ENCODE measurements at places on chromosomes 7 and 10.

DNA sequence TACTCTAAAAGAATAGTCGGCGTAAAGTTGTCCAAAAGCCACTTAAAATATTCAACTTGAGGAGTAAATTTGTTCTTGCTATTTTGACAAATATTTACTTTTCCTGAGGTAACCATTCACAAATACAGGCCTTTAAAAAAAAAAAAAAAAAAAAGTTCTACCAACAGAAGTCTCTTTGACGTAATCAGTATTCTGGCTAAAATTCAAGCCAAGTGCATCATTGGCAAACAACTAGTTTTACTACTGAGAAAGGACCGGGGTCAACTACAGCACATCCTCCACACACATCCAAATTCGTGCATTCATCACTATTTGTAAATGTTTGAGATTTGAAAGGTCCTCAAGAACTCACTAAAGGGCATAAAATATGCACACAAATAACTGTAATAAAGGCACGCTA, 2.0 kb downstream of the OAT start:
- no peak for DNase-seq

DNA sequence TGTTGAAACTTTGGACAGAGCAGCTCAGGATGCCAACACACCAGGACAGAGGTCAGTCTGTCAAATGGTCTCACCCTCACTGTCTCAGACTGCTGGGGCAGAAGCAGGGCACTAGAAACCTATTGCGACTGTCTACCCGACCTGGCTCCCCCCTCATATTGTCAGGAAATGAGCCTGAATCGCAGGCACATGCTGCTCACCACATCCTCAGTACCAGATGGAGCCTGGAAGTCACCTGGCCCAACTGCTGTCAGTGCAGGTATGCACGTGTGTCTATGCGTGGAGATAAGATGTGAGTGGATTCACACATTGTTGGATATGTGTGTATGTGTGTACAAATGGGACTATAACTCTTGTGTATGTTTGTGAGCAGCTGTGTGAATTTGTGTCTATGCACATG, 3.2 kb upstream of the CDHR1 start:
- no peak for DNase-seq

DNA sequence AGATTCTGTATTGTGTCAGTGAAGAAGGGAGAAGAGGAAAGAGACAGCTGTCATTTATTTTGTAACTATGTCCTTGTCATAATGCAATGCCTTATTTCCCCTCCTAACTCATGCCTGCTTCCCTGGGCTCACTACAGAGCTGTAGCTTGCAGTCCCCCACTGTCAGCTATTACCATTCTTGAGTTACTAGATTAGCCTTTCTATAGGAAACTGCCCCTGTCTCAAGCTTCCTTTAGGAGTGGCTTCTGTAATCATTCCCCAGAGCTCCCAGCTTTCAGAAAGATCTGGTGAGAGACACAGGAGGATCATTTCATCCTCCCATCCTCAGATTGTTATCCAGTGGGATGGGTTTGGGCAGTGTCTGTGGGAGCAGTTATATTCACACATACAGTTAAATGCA, 32.4 kb upstream of the SMKR1 start:
- DNase-seq: no peak

GRCh38 chr7:131110297-131111080, 217.2 kb upstream of the MKLN1 start:
- no peak for DNase-seq

- DNase-seq: no peak
Measured at GRCh38 chr10:97179731-97180362, 5.9 kb downstream of the SLIT1 start.

DNA sequence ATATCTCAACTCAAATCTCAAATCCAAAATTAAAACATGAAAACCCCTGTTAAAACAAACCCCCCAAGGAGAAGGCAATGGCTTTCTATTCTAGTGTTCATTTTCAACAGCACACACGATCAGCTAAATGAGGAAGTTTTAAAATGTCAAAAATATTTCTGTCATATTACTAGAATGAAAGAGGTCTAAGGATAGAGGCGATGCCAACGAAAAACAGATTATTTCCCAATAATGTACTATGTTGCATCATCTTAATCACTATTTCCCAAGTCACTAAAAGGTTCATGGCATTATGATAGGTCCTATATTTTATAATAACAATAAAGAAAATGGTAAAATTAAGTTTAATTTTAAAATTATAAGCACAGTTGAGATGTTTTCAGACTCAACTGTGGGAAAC, 10.1 kb downstream of the CNOT4 start:
- no peak for DNase-seq

DNA sequence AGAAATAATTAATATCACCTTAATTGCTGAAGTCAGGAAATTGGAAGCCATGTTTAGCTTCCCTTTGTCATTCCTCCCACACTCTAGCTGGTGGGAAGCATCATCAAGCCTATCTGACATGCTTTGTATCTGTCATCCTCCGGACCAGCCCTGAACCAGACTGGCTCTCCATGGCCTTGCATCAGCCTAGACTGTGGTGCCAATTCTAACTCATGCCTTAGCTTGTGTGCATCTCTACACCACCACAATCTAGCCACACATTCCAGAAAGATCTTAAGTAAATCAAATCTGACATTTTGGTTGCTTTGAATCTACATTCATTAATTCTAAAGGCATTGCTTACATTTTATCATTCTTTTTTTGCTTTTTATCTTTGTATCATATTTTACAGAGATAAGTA, 196.4 kb upstream of the VSTM2A start:
- DNase-seq: no peak

- no peak for DNase-seq
Measured at GRCh38 chr7:82235713-82236112, 207.9 kb downstream of the CACNA2D1 start.

DNA sequence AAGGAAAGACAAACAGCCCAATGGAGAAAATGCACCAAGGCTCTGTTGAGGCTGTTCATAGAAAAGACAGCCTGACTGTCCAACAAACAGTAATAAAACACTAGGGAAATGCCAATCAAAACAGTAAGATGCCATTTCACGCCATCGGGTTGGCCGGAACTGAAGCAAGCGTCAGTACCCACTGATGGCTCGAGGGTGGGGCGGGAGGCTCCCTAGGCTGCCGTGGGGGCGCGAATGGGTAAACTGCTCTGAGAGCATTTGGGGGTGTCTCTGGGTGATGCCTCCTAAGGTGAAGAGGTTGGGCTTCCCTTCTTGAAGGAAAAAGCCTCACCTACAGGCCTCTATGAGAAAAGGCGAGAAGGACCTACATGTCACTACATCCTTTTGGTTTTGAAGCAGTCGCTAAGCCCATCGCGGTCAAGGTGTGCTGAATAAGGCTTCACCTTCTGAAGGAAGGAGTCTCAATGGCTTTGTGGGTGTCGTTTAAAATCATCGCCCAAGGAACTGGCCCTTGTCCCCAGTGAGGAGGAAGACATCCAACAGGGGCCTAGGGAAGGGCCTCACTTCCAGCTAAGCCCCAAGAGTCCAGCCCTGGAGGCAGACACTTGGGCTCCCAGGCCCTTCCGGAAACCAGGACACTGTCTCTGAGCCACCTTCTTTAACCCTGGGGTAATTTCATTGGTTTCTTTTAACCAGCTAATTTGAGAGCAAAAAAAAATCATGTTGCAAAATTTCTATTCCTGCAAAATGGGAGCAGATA, 98.5 kb upstream of the PPP2R2D start:
- DNase-seq: no peak

- no peak for DNase-seq
Measured at GRCh38 chr10:125158601-125159485, 1.5 kb downstream of the CTBP2 start.

- no peak for DNase-seq
Measured at GRCh38 chr7:23474829-23475575, 4.7 kb upstream of the IGF2BP3 start.
